ENCODE measurements at places on chromosomes 4 and X. TPM values are rescaled to one million over a fixed set of nuclear protein-coding genes. Genes with fewer than 3 reads are reported as not detected.
A peak's percentile ranks its signal among the peaks of the same experiment; 100 is the strongest.

Gene NPY5R
- not detected for total RNA-seq

Gene ZNF711
- total RNA-seq = 3.5 TPM

DNA sequence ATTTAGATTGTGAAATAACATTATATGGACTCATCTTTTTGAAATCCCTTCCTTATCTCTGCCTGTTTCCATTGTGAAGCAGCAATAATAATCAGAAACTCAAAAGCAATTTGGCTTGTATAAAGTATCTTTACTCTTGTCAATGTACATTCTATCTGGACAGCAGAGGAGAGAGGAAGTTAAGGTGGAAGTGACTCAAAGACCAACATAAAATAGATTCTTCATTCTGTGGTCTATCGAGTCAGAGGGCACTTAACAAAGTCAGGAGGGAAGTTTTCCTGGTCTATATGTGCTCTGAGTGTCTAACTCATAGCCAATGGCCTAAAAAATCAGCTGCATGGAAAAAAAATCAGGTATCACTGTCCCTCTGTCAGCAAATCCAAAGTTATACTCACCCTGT, 155.5 kb downstream of the EMCN start:
- peak; percentile 69 for DNase-seq

- no peak for DNase-seq
Observed at GRCh38 chr4:86050496-86050895, 309.4 kb downstream of the MAPK10 start.

- DNase-seq = no peak
Observed at GRCh38 chr4:170610434-170610833, 520.7 kb upstream of the AADAT start.

- DNase-seq = peak; percentile 5
Observed at GRCh38 chrX:31266203-31267076, 194.6 kb upstream of the FTHL17 start.

DNA sequence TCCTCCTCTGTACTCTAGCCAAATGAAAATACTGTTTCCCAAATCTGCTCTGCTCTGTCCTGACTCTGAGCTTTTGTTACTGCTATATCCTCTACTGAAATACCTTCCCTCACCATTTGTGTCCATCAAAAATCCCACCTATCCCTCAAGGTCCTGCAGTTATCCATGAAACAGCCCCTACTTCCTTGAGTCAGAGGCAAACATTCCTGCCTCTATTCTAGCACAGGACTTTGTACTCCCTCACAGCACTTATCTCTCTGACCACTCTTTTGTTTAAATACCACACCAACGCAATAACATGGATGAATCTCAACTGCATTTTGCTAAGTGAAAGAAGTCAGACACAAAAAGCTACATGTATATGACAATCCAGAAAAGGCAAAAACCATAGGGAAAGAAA, 10.5 kb upstream of the RNF128 start:
- no peak for DNase-seq

GRCh38 chr4:22323691-22324090, 192.2 kb downstream of the ADGRA3 start:
- no peak for DNase-seq

GRCh38 chrX:11446336-11446735, 153.1 kb downstream of the AMELX start:
- no peak for DNase-seq

DNA sequence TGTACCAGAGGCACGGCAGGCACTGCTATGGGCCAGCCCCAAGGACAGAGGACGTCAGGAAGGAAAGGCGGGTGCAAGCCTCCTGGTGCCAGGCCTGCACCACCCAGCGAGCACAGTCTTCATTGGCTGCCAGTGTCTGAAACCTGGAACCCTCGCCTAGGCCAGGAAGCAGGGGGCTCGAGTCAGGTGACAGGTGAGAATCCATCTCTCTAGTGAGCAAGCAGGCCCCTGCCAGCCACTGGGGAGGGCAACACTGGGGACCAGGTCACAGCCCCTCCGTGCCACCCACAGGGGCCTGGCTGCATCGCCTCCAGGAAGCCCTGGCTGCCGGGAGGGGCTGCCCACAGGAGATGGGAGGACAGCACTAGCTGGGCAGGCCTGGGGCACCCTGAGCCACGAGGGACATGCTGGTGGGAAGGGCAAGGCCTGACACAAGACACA, 6.9 kb upstream of the HAUS3 start:
- DNase-seq = no peak

DNA sequence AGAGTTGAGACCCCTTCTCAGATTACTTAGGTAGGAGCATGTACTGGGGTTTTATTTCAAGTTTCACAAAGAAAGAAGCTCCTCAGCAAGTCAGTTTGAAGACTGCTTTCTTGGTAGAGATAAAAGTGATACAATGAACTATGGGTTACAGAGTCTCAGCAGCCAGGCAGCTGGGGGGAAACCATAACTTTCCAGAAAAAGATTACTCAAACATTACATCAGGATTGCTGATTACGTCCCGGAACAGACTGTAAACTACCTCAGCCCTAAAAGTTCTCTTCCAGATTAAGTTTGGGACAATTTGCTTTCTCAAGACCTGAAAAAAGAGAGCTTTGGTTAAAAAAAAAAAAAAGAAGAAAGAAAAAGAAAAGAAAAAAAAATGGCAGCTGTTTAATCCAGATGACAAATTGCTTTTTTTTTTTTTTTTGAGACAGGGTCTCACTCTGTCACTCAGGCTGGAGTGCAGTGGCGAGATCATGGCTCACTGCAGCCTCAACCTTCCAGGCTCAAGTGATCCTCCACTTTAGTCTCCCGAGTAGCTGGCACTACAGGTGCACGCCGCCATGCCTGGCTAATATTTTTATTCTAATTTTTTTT, 16.6 kb downstream of the SAT1 start:
- DNase-seq = no peak

DNA sequence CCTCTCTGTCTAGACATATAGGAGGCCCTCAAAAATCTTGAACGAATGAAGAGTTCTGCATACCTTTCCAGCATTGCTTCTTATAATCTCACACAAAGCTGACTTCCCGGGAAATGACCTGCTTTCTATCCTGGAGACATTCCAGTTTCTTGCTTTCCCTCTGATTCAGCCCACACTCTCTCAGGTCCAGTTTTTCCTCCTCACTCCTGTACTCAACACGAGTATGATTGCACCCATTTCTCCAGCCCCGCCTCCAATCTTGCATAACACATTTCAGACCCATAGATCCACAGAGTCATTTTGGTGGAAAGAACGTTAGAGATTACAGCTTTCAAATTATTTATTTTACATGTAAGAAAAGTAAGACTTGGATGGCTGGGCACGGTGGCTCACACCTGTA, 127.5 kb upstream of the TLR3 start:
- DNase-seq = no peak

DNA sequence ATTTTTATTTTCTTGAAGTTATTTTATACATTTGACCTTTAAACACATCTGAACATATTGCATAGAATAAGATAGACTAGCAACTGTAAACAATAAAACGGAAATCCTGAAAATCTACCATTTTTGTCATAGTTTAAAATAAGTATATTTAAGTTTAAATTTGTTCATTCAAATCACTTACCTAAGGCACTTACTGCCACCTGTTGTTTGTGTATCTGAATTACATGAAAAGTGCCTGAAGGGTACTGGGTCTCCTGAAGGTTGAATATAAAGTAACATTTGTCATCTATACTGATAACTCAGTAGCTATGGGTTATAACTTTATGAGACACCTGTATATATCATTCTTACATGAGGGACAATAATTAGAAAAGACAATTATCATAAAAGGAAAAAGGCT, 38.6 kb downstream of the TRPC5 start:
- DNase-seq = peak; percentile 0
